ENCODE measurements at places on chromosomes 2 and 18.

DNA sequence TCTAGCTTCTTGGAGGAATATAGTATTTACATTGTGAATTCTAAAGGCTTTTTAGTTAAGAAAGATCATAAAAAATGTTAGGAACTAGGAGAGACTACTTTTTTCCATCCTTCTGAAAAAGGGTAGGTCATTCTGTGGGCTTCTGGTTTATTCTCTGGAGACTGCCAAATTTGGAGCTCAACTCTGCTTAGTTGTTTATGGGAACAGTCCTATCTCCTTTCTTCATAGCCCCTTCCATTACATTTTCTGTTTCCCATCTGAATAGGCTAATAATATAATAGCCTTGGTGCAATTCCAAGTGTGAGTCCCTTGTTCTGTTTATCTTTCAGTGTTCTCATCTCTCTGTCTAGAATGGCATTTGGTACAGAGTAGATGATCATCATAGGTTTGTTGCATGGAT lies 15.6 kb downstream of the LAMA3 start:
- DNase-seq, result no peak

- DNase-seq, result no peak
Measured at GRCh38 chr2:174730698-174731018, 33.6 kb downstream of the CHRNA1 start.

DNA sequence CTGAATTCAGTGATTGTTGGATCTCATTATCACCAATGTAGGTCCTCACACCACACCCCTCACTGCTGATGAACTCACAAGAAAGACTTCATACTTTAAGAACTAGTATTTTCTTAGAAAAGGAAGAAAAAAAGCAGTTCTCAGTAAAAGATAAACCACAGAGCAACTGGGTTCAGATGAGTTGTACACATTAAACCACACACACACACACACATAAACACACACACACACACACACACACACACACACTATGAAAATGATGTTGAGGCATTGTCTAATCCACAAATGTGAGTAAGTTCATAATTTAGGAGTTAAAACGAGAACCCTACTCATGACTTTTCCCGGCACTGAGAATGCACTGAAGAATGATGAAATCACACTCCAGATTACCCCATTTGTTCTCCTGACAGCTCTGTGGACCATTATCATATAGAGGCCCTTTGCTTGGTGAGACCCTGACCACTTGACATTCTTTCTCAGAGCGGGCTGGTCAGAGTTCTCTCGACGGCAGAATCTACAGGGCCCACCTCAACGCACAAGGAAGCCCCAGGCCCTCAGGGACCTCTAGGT lies 106.2 kb downstream of the BCL2 start:
- DNase-seq, result no peak

DNA sequence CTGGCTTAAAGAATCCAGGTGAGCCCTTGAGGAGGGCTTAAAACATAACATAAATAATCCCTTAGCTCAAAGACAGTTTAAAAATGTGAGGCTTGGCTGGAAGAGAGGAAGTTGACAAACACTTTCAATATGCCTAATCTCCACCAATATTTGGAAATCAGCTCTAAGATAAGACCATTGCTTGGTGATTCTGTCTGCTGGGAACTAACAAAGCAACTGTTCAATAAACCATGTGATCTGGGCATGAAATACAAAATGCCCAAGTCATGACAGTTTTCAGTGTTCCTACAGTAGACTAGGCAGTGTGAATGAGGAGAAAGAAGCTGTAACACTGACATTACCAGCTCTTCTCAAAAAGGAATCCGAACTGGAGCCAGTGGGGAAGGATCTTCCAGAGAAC lies 10.7 kb downstream of the MFF start:
- no peak for DNase-seq

- DNase-seq, result no peak
Measured at GRCh38 chr2:180679693-180680092, 300.7 kb upstream of the UBE2E3 start.

DNA sequence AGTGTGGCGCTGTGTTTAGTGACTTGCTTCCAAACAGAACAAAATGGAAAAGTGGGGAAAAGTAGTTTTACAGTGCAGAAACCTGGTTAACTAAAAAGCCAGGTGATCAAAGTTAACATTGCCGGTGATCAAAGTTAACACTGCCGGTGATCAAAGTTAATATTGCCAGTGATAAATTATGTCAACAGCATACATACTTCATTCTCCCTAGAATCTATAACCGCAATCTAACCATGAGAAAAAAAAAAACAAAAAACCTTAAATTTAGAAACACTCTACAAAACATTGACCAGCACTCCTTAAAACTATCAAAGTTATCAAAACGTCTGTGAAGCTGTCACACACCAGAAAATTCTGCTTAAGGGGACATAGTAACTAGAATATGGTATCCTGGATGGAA lies 18.6 kb downstream of the MAP4K3 start:
- DNase-seq, result no peak

GRCh38 chr2:29786361-29786760 lies 135.0 kb downstream of the ALK start:
- no peak for DNase-seq

- DNase-seq, result no peak
Measured at GRCh38 chr2:133768658-133769435, 200.6 kb upstream of the NCKAP5 start.

- no peak for DNase-seq
Measured at GRCh38 chr18:61896757-61897156, 4.0 kb upstream of the RNF152 start.

DNA sequence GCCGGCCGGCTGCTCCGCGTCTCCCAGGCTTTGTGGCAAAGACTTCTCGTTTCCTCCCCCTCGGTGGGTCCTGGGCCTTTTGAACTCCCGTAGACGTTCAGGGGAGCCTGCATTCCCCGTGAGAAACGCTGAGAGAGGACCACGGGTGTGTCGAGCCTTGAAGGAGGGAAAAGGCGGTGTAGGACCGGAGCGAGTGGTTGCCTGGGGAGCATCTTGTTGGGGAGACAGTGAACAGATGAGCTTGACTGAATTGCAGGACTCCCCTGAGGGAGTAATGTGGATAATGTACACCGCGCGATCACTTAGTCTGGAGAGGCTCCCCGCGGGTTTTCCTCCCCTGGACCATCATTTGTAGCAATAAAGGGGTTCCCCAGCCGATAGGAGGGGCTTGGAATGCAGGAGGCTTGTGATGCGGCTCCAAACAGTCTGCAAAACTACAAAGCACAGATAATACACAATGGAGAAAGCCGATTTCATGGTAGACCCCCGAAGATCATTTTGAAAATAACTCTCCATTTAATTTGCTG lies 769 bp downstream of the ALMS1 start:
- no peak for DNase-seq

GRCh38 chr2:195646424-195646823 lies 10.6 kb upstream of the SLC39A10 start:
- DNase-seq, result no peak

DNA sequence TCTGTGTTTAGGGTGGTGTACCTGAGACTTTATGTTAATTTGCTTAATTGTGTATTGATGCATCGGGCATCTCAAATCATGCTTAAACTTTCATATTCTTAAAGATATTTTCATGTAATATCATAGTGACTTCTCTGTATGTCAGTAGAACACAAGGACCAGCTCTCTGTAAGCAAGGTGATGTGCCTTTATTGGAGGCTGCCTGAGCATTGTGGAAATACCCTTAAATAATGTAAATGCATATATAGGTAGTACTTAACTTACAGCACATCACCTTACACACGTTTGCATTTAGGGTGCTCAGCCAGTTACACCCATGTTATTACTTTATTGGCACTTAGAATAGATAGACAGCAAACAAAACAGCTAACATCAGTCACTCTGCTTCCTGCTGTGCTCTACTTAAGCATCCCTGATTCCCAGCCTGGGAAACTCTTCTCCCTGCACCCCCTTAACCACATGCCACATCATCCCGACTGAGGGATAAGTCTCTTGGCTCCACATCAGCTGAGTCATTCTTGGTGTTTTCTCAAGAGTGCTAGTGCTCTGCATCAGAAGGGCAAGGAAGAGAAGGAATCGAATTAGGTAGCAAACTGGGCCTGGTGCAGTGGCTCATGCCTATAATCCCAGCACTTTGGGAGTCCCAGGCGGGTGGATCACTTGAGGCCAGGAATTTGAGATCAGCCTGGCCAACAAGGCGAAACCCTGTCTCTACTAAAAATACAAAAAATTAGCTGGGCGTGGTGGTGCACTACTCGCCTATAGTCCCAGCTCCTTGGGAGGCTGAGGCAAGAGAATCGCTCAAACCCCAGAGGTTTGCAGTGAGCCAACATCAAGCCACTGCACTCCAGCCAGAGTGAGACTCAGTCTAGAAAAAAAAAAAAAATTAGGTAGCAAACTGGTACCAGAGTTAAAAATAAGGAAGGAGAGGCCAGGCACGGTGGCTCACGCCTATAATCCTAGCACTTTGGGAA lies 108.7 kb downstream of the MAP3K20 start:
- no peak for DNase-seq

GRCh38 chr2:222430681-222431080 lies 6.3 kb downstream of the SGPP2 start:
- DNase-seq, result no peak

DNA sequence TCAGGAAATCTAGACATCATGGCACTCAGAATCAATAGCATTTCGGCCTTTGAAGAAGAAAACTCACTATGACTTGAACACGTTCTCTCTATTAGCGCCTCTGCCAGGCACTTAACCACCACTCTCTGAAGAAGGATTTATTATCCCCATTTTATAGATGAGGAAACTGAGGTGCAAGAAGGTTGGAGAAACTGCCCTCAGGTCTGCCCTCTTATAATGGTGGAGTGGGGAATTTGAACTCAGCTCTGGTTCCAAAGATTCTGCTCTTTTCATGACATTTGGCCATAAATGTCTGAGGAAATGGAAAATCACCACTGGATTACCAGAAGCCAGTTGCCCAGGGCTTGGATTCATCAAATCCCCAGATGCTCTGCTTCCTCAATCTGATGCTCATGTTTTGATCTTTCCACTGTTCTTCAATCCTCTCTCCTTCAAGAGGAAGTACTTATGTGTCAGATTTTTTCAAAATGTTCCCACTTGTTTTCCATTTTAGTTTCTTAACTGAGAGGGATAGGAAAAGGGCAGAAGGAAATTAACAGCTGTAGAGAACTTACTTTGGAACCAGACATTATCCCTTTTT lies 68.1 kb downstream of the ANTXR1 start:
- no peak for DNase-seq

DNA sequence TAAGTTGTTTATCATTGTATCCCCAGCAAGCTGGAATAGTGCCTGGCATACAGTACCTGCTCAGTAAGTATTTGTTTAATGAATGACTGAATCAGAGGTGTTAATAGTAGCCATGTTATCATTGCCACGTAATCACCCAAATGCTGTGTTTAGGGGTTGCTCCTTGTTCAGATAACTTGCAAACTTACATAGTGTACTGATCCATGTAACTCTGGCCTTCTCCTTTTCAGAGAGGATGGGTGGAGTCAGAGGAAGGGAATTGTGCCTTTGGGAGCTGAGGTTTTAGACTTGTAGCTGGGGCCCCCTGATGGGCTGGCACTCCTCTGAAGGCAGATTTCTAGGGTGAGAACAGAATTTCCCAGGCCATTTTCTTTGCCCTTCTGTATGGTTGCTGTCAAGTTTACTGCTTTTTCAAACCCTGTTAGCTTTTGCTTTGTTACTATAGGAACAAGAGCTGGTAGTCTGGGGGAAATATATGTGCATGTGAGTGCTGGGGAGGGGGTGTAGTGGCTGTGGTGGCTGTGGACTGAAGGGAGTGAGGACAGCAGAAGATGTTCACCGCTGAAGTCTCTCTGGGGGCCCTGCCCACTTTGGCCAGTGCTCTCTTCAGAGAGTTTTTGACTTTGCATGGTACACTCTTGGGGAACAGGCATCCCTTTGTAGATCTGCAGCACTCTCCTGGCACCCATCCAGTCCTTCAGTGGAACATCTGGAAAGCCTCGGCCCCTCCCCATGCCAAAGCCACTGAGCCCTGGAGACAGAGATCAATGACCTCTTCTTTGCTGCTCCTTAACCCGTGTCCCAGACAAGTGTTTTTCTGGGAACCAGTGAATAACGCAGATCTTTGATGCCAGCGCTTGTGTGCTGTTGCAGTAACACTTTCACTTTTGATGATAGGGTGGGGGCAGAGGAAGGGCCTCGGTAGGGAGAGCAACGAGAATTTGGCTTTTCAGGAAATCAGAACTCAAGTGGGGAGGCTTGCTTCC lies 209.0 kb downstream of the PRKCE start:
- DNase-seq, result no peak

GRCh38 chr2:15425712-15426111 lies 135.4 kb downstream of the NBAS start:
- DNase-seq, result no peak

DNA sequence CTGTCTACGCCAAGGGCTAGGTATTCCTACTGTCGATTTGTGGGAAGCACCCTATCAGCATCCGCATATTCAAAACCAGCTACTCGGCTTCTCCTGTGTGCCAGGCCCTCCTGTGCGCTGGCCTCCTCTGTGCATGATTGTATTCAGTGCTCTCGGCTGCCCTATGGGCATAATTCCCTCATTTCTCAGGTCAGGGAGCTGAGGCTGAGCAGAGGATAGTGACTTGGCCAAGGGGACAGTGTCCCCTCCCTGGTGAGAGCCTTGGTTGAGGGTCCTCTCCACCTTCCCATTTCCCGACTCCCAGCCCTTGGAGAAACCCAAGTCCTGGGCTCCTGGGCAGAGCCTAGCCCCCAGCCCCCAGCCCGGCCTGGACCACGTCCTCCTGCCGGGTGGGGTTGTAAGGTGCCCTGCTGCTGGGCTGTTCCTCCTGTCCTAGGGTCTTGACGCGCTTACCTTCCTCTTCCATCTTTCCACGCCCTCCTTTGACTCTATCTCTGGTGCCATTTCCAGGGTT lies 6.3 kb upstream of the HS6ST1 start:
- DNase-seq, result no peak

DNA sequence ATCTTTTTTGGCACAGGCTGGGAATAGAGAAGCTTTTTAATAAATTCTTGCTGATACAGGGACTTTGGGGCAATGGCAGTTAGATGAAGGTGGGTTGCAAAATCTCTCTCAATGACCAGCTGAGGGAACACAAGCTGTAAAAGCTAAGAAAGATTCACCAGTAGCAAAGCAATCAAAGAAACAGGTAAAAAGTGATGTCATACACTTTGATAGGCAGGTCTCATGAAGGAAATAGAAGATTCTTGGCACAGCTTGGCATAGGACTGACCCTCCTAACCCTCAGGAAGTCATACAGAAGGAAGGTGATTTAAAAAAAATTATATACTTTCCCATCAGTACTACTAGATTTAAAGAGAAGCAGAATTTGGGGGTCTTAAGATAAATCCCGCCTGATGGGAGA lies 263.6 kb downstream of the LPIN1 start:
- no peak for DNase-seq

GRCh38 chr2:129717560-129718130 lies 261.8 kb upstream of the RAB6C start:
- no peak for DNase-seq

DNA sequence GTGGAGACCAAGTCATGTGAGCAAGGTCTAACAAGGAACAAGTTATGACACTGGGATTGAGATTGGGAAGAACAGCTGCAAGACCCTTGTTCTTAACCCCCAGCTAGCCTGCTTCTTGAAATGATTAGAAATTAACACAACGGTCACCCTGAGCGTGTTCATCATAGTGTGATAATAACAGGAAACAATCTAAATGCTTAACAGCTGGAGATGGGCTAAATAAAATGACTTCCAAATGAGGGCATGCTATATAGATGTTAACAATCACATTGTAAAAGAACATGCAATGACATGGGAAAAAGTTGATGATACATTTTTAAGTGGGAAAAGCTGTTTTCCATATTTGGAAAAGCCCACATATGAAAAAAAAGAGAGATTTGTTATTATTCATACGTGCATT lies 47.6 kb downstream of the RPL37A start:
- no peak for DNase-seq

All from esophagus squamous epithelium (tissue), 5 donors.